NCI-H1417 treated with DMSO at 0.1 percent for 48 hours (cell line): ENCODE measurements at places on chromosomes 11 and 22.

GRCh38 chr11:133957900-133958299, 1.1 kb upstream of the IGSF9B start:
- DNase-seq: no peak

GRCh38 chr11:72606748-72607468, 67.3 kb downstream of the PDE2A start:
- no peak for DNase-seq

DNA sequence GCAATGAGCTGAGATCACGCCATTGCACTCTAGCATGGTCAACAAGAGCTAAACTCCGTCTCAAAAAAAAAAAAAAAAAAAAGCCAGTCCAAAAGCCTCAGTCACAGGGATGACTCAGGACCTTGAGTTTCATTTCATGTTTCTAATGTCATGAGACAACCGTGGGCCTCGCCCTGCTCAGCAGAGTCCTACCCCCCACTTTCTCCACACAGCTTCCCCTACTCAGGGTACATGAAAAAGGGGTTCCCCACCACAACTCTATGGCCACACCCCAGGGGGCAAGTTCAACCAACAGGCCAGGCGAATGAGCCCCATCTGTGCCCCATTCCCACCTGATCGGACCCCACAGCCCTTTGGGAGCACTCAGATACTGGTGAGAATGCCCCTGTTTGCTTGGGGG, 24.3 kb upstream of the ADA2 start:
- no peak for DNase-seq

DNA sequence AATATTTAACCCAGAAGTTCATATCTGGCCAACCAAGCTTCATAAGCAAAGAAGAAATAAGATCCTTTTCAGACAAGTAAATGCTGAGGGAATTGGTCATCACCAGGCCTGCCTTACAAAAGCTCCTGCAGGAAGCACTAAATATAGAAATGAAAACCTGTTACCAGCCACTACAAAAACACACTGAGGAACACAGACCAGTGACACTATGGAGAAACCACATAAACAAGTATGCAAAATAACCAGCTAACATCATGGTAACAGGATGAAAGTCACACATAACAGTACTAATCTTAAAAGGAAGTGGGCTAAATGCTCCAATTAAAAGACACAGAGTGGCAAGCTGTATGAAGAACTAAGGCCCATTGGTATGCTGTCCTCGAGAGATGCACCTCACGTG, 311.4 kb downstream of the DYNC2H1 start:
- no peak for DNase-seq

DNA sequence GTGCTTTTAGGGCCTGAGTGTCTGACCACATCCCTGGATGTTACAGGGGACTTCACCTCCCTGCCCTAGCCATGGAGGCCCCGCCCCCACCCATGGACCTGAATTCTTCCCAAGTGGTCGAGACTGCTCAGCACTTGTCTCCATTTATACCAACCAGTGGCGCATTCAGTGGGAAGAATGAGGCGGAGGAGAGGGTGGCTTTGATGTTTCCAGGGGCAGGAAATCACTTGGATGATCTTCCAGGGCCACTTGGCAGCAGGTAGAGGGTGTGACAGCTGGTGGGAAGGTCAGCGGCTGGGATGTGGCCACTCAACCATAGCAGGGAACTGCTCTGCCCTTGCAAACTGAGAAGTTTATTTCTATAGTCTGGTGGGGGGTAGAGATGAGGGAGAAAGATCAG, 155.1 kb upstream of the BLID start:
- DNase-seq: no peak

- DNase-seq: peak; percentile 32
These were observed 12.7 kb downstream of the TMEM45B start for GRCh38 chr11:129828301-129828836.
